ENCODE measurements at places on chromosomes 2 and 18.

- no peak for DNase-seq
Observed at GRCh38 chr2:205117125-205117524, 565.2 kb upstream of the NRP2 start.

GRCh38 chr18:13623348-13623747 lies 103.0 kb downstream of the FAM210A start:
- no peak for DNase-seq

- no peak for DNase-seq
Observed at GRCh38 chr18:7927119-7927518, 360.0 kb downstream of the PTPRM start.

- DNase-seq, result no peak
Observed at GRCh38 chr2:20313659-20314058, 37.0 kb downstream of the PUM2 start.

DNA sequence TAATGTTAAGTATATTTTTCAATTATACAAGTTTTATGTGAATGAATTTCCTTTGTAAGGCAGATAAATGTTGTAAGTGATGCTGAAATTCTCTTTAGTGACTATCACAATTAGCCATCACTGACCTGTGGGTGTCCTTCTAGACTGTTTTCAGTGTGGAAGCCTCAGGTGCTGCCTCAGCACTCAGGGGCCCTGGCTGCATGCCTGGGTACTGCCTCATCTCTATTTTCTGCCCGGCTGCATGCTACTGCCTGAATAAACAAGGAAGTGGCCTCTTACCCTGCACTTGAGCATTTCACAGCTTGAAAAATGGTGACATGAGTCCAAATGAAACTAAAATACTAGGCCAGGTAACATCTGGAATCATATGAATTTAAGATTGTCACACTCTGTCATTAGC lies 787.6 kb upstream of the SALL3 start:
- DNase-seq, result no peak

GRCh38 chr2:71102981-71103681 lies 26.9 kb downstream of the MCEE start:
- DNase-seq, result no peak

GRCh38 chr2:179437430-179437829 lies 172.8 kb upstream of the SESTD1 start:
- DNase-seq, result no peak

- DNase-seq, result no peak
Observed at GRCh38 chr2:109487871-109488655, 125.7 kb downstream of the SEPTIN10 start.

GRCh38 chr18:39759926-39760325 lies 2194.3 kb upstream of the CELF4 start:
- DNase-seq, result no peak

Measured in activated T-cell treated with anti-CD3 and anti-CD28 coated beads, Interleukin-2, amount 50 U/mL, for 48 hours (primary cell).